ENCODE measurements at places on chromosomes 2 and 18. TPM values are rescaled to one million over a fixed set of nuclear protein-coding genes. Genes with fewer than 3 reads are reported as not detected.

DNA sequence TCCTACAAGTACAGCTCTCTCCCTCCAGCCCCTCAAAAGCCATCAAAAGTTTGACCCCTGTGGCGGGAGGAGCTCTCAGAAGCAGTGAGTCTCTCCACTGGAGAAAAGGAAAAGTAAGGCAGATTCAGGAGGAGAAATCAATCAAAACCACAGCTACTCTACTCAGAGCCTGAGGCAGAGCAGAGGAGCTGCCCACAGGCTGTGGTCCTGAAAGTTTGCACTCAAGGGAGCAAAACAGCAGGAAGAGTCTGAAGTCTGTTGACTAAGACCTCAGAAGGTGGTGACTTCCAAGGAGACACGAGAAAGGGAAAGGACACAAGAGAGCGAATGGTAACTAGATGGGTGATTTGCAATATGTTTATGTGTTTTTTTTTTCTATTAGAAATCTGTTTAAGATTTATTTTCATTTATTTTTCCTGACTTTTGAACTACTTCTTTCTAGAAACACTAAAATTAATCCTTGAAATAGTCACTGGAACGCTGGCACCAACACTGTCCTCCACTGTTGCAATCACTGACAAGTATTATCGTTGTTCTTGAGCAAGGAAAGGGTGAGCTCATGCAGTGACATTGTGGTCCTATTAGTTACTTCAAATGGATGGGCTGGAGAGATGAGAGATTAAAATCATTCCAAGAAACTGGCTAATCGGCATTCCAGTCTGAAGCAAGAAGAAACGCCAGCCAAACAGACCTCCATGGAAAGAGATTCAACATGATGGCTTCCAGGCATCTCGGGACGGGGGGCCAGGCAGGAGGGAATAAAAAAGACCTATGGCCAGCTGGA, 35.8 kb downstream of the PID1 start:
- DNase-seq: no peak

DNA sequence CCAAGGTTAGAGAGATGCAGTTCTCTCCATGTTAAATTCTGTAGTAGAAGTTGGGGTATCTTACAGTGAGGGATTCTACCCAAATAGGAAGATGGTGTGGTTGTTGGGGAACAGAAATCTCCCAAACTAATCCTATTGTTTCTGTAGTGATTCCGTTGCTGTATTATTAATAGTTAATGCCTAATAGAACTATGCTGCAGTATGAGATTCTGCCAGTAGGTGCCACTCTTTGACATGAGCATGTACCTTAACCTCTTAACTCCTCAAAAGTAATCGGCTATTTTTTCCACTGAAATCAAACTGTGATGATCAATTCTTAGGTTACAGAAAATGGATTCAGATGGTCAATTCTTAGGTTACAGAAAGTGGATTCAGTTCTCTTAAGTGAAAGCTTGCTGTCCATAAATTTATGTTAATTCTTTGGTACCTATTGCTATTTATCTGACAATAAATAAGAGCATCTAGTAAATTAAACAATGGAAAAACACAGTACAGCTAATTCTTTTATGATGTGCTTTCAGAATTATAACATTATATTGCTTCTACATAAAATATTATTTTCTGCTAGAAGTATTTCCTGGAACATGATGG, 97.9 kb upstream of the DLX2 start:
- no peak for DNase-seq

DNA sequence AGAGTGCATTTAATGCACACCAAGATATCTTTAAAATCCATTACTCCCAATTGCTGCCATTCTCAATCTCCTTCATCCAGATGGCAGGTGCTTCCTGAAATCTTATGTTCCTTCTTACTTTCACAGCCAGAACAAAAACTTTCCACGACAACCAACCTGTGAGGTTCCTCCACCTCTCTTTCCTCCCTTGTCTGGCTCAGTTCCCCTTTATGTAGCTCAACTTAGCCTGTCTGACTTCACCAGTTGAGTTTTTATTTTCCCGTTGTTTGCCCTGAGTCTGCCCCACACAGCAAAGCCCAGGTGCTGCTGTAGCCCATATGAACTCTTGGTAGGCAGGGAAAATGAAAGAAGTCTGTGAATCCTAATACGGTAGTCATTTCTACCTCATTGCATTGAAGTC, 112.5 kb downstream of the MREG start:
- DNase-seq: no peak

DNA sequence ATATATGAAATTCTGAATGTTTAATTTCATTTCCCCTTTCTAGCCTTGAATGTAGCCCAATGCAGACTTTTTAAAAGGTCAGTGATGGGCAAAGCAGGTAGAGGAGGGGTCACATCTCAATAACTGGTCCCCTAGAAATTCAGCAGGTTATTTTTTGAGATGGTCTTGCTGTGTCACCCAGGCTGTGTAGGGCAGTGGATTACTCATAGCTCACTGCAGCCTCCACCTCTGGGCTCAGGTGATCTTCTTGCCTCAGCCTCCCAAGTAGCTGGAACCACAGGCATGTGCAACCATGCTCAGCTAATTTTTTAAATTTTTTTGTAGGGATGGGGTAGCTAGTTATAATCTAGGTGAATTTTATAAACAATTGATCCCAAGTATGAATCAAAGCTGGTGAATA, 8.8 kb downstream of the IAH1 start:
- no peak for DNase-seq

DNA sequence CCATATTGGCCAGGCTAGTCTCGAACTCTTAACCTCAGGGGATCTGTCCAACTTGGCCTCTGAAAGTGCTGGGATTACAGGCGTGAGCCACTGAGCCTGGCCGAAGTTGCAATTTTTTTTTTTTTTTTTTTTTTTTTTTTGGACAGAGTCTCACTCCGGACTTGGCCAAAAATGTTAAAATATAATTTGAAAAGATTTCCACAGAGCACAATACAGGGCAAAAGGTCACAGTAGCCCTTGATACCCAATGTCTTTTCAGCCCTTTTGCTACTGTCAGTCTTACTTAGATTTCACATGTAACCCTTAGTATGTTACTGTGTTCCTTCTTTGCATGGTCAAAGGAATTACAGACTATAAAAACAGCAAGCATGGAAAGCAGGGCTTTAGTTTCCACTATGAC, 42.6 kb upstream of the MAPRE2 start:
- DNase-seq: no peak

- no peak for DNase-seq
Observed at GRCh38 chr2:44101246-44101645, 67.4 kb upstream of the PPM1B start.

DNA sequence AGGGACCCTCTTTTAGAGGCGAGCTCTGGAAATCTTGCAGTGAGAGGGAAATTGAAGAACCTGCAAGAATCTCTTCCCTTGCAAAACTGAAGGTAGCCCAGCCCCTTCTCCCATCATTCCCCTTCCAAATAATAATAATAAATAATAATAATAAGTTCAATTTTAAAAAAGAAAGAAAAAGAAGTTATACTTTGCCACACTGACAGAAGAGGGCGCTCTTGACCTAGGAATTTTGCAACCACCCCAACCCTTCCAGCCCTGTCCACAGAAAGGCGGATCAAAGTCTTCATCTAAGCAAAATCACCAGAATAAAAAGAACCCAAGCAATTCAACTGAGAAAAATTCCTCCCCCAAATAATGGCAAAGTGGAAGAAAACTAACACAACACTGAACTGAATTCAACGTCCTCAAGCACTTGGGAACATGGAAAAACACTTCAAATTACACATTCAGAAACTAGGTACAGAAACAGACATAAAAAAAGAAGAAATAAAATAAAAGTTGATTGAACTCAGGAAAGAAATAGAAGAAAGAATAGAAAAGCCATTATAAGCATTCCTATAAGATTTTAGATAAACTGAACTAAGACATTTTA, 98.9 kb upstream of the GLS start:
- DNase-seq: peak; percentile 54

GRCh38 chr2:158463496-158464095, 6.8 kb downstream of the PKP4 start:
- DNase-seq: no peak

- no peak for DNase-seq
Observed at GRCh38 chr2:175805442-175806124, 196.5 kb downstream of the LNPK start.

GRCh38 chr2:112831946-112832840, 4.4 kb downstream of the IL1B start:
- DNase-seq: no peak

DNA sequence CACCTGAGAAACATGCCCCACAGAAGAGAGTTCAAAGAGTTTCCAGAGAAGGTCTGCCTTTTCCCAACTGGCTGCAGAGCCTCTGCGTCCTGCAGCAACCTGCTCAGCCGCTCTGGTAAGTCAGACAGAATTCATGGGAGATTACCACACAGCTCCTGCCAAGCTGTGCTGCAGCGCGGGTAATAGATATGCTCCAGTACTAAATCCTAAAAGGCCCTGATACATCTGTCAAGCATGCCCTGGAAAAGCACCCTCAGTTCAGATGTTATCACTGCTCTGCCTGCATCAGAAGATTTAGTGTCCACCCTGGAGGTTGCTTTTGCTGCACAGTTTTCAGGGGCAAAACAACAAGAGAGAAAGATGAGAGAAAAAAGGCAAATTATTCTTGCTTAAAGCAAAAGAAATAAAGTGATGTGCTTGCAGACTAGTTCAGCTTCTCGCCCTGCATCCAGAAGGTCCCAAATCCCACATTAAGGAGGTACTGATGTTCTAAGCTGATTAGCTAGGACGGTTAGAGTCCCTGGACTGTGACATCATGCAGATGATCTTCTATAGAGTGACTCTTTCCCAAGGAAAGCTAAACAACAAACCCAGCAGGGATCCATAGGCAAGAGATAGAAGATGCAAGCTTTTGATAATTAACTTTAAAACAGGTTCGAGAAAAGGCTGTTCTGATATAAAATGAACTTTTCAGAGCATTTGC, 488.6 kb downstream of the BCL11A start:
- no peak for DNase-seq

DNA sequence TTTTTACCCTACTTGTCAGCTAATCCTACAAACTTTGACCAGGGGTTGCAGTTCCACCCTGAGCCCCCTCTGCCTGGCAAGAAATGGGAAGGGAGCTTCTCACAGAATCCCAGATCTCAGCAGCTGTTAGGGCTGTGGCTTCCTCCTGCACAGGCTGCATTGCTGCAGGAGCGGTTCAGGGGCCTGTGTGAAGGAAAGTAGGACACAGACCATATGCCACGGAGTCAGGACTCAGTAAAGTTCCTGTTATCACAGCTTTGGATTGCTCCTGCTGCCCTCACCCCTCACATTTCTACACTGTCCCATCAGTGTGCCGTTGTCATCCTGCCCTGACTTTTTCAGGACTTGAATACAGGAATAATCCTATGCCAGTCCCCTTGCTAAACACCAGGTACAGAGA, 62.8 kb upstream of the SP3 start:
- DNase-seq: no peak

- DNase-seq: no peak
Observed at GRCh38 chr2:24945907-24946306, 25.8 kb downstream of the DNAJC27 start.

- DNase-seq: no peak
Observed at GRCh38 chr2:185063761-185064160, 465.4 kb downstream of the ZNF804A start.

- DNase-seq: no peak
Observed at GRCh38 chr2:49004036-49004626, 150.2 kb downstream of the FSHR start.

- no peak for DNase-seq
Observed at GRCh38 chr2:10880586-10881321, 31.0 kb upstream of the KCNF1 start.

GRCh38 chr18:51878724-51879123, 461.3 kb upstream of the DCC start:
- no peak for DNase-seq

DNA sequence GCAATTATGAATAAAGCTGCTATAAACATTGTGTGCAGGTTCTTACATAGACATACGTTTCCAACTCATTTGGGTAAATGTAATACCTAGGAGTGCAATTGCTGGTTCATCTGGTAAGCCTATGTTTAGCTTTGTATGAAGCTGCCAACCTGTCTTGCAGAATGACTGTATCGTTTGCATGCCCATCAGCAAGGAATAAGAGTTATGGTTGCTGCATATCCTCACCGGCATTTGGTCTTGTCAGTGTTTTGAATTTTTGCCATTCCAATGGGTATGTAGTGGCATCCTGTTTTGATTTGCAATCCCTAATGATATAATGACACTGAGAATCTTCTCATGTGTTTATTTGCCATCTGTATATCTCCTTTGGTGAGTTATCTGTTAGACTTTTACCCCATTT, 20.7 kb downstream of the CCDC150 start:
- no peak for DNase-seq

- DNase-seq: no peak
Observed at GRCh38 chr2:157804355-157804754, 71.8 kb downstream of the ACVR1 start.

DNA sequence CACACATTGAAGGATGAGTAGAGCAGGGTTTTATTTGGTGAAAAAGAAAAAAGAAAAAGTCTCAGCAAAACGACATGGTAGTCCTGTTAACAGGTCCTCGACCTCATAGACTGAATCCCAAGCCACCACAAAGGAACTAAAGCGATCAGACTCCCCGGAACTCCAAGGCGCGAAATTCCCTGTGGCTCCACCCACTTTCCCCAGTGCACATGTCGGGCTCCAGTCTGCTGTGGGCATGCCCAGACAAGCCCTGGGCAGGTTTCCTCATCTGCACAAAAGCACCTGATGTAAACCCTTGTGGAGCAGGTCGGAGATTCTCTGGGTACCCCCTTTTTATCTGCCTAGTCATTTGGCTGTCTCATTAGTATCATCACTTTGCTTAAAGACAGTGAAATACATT, 170.7 kb upstream of the FSIP2 start:
- no peak for DNase-seq

- no peak for DNase-seq
Observed at GRCh38 chr2:159961451-159961850, 101.0 kb downstream of the PLA2R1 start.

DNA sequence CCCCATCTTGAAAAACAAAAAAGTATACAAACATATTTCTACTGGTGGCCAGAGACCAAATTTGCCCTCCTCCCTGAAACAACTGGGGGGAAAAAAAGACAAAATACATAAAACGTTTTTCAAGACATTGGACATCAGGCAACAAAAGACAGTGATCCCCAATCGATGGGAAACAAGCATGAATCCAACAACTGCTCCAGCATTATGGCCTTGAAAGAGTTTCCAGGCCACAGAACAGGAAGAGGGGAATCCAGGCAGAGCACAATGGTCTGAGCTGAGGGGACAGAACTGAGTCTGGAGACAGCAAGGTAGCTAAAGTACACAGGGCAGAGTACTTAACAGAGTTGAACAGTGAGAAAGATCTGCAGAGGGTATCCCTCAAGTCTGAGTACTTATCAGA, 4.4 kb downstream of the CCDC88A start:
- no peak for DNase-seq

The BARD1 gene
- polyA plus RNA-seq: 2.3 TPM

The ZNF519 gene
- 0.29 TPM for polyA plus RNA-seq

The GALR1 gene
- polyA plus RNA-seq: not detected

The SEPTIN10 gene
- polyA plus RNA-seq: 19.6 TPM

The UGT1A7 gene
- 0.02 TPM for polyA plus RNA-seq

The CCDC148 gene
- 0.42 TPM for polyA plus RNA-seq

The DCC gene
- 0.03 TPM for polyA plus RNA-seq

The LBX2 gene
- 2.8 TPM for polyA plus RNA-seq

The CD28 gene
- 0.17 TPM for polyA plus RNA-seq

The AGFG1 gene
- 8.5 TPM for polyA plus RNA-seq

The FBLN7 gene
- 2.4 TPM for polyA plus RNA-seq

The TWIST2 gene
- not detected for polyA plus RNA-seq
